ENCODE measurements at places on chromosomes 11 and 22.

GRCh38 chr22:48208894-48209293 lies 1446.4 kb downstream of the TBC1D22A start:
- DNase-seq = no peak

DNA sequence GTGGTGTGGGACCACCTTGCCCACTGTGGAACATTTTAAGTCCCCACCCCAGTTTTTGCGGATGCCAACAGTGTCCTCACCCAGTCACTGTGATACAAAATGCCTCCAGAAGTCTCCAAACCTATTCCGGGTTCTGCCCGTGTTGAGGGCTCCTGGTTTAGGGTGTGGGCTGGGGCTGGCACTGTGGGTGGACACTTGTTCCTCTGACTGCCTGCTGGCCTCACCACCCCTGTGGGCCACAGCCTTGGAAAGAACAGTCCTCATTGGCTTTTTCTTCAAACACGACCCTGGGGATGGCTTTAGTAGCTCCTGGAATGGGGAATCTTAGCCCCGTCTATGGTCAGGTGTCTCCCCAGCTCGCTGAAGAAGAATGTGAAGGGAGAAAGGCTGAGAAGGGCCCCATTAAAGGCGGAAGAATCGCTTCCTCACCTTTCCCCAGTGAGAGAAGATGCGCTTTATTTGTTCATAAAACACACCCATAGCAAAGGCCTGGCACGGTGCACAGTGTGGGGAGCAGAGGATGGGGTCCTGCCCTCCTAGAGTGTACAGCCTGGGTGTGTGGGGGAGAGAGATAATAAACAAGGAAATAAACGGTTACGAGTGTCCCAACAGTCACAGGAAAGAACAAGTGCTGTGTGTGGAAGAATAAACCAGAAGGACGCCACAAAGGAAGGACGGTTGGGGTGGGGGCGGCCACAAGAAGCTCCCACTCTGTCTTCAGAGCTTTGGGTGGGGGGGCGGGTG lies 91.6 kb upstream of the SLC22A12 start:
- no peak for DNase-seq

DNA sequence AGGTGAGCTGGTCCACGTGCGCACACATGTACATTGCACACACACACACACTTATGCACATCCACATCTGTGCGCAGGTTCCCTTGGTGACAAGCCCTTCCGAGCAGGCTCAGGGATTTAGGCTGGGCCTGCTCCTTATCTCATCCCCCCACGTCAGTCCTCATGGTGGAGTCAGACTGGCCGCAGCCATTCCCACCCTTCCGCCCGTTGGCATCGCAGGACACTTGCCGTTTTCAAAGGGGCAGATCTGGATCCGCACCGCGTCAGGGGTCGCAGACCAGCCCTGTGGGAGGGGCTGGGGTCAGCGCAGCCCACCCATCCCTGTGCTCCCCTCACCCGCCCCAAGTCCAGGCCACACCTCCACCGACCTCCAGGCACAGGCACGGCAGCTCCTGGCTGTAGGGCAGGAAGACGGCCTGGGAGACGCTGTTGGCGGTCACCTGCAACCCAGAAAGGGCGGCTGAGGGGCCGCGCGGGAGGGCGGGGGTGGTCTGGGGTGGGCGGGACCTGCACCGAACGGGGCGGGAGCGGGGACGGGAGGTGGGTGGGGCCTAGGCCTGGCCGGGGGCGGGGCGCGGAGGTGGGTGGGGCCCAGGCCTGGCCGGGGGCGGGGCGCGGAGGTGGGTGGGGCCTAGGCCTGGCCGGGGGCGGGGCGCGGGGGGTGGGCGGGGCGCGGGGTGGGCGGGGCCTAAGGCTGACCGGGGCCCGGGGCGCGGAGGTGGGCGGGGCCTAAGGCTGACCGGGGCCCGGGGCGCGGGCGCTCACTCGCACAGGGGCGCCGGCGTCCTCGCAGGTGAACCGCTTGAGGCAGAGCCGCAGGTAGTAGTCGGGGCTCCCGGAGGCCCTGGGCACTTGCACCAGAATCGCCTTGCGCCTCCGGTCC lies 13.3 kb downstream of the IL17REL start:
- DNase-seq = no peak

- DNase-seq = no peak
Observed at GRCh38 chr11:58165504-58166106, 23.3 kb upstream of the OR9Q2 start.

DNA sequence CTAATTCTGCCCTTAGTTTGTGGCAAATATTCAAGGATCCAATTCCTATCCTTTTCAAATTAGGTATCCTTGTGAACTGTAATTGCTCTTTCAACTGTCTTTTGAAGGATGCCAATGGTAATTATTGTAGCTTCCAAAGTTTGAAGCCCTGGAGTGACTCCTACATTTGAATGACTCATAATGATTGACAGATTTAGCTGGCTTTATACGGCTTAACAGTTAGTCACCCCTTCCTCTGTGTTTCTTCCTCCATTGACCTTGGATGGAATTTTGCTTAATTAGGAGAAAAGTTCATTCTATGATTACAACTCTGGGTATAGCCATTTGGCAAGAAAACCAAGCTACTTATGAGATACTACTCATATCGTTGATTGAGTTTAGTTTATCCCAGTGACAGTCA lies 639.3 kb upstream of the KIRREL3 start:
- no peak for DNase-seq

- DNase-seq = no peak
Observed at GRCh38 chr11:47101406-47101805, 75.3 kb downstream of the ARFGAP2 start.

- DNase-seq = no peak
Observed at GRCh38 chr11:134821422-134821821, 409.4 kb upstream of the B3GAT1 start.

DNA sequence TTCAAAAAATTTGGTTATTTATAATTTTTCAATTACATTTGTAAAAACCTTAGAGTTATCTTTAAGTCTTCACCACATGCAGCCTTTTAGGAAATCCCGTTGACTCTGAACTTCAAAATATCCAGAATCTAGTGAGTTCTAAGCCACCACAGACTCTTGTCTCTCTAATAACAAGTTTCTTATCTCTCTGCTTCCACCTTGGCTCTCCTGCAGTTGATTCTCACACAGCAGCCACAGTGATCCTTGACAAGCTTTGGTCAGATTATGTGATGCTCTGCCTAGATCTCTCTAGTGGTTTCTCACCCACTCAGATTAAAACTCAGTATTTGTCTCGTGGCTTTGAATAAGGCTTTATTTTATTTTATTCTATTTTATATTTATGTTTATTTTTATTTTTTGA lies 8.6 kb downstream of the HSD17B12 start:
- no peak for DNase-seq

DNA sequence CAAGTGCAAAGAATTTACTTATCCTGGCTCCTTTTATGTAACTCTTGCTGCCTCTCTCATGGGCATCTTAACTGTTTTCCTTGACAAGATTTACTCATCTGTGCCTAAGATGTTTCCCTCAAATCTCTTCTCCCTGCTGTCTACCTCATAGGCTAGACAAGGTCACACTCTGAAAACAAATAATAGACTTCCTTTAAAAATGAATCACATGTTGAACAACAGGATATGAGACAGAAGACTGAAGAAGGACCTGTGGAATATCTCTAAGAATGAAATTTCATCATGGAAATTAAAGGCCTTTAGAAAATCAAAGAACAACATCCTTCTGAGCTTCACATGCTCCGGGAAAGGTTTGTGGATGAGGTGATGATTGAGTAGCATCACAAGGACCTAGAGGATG lies 6.0 kb upstream of the SCGB2A2 start:
- no peak for DNase-seq

All from activated effector memory CD4-positive, alpha-beta T cell treated with Interleukin-2 at 50 U/mL for 16 hours (primary cell).